Right forelimb (tissue), 1 donor: ENCODE measurements at places on chromosomes 12 and 14.

GRCh38 chr12:94948232-94948810, 55.2 kb downstream of the NDUFA12 start:
- no peak for DNase-seq

- DNase-seq: no peak
These were observed 153.0 kb upstream of the DIO3 start for GRCh38 chr14:101408077-101408831.

GRCh38 chr12:130201037-130201436, 38.8 kb downstream of the FZD10 start:
- DNase-seq: no peak

GRCh38 chr12:107475900-107476299, 209.7 kb upstream of the PWP1 start:
- no peak for DNase-seq

GRCh38 chr14:82897469-82898308, 1364.0 kb upstream of the SEL1L start:
- no peak for DNase-seq

DNA sequence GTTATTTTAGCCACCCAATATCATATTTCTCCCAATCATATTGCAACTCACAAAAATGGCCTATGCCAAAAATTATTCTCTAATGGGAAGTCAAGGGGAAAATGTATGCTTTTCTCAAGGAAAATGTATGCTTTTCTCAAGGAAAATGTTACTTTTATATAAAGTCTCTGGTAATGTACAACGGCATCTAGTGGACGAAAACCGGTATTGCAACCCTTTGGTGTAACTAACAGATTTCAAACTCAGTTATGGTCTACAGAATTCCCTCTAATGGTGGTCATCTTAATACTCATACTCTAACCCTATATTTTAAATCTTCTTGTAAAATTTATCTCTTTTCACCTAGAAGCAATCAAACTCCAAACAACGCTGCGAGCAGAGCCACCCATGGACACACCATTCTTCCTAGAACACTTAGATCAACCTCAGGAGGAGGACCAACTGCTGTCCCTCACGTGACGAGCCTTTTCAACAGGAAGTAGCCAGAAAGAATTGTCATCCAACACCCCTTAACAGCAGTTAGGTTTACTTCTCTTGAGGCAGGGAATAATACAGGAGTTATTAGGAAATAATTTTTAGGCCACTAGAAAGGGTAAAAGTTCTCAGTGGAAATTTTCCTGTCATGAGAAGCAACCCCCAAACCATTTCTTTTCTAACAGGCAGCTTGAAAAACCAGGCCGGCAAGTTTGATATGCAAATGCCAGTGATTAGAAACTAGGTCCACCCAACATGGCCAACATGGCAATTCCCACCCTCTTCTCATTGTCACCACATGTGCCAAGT, 20.1 kb downstream of the APOBEC1 start:
- DNase-seq: no peak

GRCh38 chr12:41286426-41286825, 98.3 kb downstream of the PDZRN4 start:
- no peak for DNase-seq

- no peak for DNase-seq
These were observed 1.1 kb downstream of the BRI3BP start for GRCh38 chr12:124994437-124994975.

GRCh38 chr14:88660056-88660455, 97.2 kb downstream of the ZC3H14 start:
- DNase-seq: no peak

- DNase-seq: no peak
These were observed 113.6 kb downstream of the FGD4 start for GRCh38 chr12:32512910-32513309.

- DNase-seq: no peak
These were observed 18.4 kb upstream of the KRR1 start for GRCh38 chr12:75529826-75530225.

DNA sequence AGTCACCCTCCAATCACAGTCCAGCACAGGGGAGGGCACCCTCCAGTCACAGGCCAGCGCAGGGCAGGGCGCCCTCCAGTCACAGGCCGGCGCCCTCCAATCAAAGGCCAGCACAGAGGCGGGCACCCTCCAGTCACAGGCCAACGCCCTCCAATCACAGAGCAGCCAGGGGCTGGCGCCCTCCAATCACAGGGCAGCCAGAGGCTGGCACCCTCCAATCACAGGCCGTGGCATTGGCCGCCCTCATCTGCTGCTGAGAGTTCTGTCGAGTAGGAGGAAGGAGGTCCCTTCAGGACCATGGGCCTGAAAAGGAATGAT, 26.6 kb downstream of the DDX51 start:
- DNase-seq: no peak

GRCh38 chr14:60396718-60397343, 89.0 kb downstream of the C14orf39 start:
- no peak for DNase-seq

DNA sequence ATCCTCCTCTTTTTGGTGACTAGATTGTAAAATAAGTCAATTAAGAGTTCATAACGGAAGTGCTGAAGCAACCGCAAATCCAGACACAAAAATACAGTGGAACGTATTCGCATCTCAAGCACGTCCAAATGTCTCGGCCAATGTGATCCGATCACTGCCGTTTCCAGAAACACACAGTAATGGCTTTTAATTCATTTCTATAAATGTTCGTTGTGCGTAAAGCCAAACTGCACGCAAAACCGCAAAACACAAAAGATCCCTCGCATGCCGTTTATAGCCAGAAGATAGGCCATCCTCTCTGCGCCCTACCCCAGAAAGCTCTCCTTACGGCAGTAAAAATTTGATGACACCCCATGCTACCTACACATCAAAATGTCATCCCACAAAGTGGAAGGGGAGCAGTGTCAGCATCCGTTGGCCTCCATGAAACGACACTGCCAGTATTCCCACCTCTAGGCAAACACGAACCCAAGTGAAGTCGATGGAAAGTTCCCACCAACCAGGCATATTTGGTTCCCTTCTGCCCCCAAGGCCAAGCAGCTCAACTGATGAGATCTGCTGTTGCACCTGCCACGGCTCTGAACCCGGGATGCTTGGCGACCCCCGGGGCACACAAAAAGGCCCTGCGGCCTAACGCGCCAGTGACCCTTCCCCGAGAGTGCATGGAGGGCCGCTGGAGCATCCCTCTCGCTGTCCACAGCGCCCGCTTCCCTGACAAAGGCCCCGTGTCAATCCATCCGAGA, 1.4 kb downstream of the HECTD4 start:
- no peak for DNase-seq

DNA sequence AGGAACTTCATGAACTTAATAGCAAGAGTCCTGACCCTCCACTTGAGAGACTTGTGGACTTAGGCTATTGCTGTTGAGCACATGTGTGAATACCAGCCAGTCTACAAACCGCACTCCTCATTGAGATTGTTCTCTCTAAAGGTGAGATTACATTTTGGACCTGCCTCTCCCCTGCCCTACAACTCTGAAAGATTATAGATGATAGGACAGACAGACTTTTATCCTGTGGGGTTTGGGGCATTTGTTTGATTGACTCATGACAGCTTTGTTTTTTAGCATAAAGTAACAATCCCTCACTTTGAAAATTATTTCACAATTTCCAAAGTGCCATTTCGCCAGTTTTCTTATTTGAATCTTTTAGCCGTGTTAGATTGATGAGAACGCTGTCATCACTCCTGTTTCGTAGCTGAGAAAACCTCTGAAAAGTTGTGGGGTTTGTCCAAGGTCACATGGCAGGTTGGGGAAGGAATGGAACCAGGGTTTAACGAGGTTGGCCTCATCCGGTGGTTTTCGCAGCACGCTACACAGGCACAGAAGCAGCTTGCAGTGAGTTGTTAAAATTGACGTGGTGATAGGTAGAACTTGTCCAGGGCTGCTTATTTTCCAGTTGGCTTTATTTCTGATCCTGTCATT, 836 bp downstream of the EVL start:
- no peak for DNase-seq

- no peak for DNase-seq
These were observed 150.1 kb downstream of the C12orf50 start for GRCh38 chr12:87879141-87879540.
